NB4 (cell line): ENCODE measurements at places on chromosomes 7 and 10.

DNA sequence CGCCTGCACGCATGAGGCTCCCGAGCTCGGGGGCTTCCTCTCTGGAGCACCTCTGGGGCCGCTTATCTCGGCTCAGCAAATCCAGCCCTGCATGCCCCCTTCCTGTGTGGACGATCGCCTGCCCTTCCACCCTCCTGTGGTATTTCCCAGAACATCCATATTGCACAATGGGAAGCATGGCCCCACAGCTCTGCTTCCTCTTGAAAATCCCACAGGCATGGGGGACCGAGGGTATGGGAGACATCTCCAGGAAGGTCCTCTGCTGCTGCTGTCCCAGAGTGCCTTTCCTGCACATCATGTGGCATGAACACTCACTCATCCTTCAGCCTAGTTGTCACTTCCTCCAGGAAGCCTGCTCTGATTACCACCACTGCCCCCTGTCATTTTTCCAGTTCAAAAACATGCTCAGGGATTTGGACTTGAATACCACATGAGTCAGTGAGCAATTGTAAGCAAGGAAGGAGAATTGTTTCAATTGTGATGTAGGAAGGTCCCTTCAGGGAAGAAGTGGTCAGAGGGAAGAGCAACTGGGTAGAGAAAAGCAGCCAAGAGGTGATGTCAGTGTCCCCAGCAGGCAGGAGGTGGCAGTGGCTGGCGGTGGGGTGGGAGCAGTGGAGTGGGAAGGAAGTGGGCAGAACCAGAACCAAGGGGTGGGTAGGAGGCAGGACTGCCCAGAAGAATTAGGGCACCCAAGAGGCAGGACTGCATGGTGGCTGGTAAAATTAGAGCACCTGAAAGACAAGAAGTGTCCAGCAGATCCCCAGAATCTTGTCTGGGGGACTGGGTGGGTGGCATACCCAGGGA lies 67.5 kb upstream of the ZMIZ1 start:
- no peak for DNase-seq

GRCh38 chr7:81714306-81714705 lies 55.5 kb downstream of the HGF start:
- no peak for DNase-seq

- peak; percentile 44 for DNase-seq
Observed at GRCh38 chr10:102626026-102626685, 18.1 kb upstream of the TRIM8 start.

GRCh38 chr7:21261627-21262594 lies 166.0 kb upstream of the SP4 start:
- DNase-seq = peak; percentile 62

- DNase-seq = no peak
Observed at GRCh38 chr7:47371733-47372368, 210.1 kb downstream of the TNS3 start.

DNA sequence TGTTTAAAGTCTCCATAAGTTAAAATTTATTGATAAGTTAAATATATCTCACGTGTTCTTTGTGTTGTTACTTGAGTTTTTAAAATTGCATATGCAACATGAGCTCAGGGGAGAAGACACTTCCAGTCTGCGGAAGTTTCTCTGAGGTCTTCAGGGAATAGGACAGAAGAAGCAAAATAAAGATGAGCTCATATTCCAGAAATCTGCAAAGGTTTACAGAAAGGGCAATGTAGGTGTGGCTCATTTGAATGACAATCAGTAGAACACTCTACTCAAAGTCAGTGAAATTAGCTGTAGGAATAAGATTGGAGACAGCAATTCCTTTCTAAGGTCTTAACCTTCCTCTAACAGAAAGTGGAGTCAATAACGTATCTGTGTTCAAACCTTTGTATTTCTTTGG lies 53.7 kb downstream of the CACNA2D1 start:
- DNase-seq = no peak

GRCh38 chr7:115910541-115911164 lies 119.9 kb downstream of the TFEC start:
- DNase-seq = peak; percentile 67

DNA sequence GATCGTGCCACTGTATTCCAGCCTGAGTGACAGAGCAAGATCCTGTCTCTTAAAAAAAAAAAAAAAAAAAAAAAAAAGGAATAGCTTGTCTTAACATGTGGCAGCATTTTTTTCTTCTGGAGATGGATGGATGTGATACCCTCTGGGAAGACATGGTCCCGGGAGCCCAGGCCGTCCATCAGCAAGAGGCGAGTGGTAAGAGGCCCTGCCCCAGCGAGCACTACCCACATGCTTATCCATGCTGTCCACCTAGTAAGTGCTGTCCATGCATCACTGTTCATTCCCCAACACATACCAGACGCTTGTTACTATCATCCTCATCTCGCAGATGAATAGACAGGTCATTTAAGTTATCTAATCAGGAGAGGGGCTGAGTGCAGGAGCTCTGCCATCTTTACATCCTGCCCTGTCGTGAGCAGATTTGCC lies 12.9 kb downstream of the ATP6V1F start:
- no peak for DNase-seq

- no peak for DNase-seq
Observed at GRCh38 chr10:129501652-129502436, 34.8 kb downstream of the MGMT start.

- DNase-seq = no peak
Observed at GRCh38 chr7:115435178-115435577, 513.3 kb downstream of the MDFIC start.

- DNase-seq = no peak
Observed at GRCh38 chr7:35255443-35256255, 1.7 kb upstream of the TBX20 start.

GRCh38 chr10:22461891-22462290 lies 116.6 kb downstream of the SPAG6 start:
- DNase-seq = peak; percentile 28

- DNase-seq = no peak
Observed at GRCh38 chr7:77831481-77831880, 32.9 kb downstream of the PHTF2 start.

DNA sequence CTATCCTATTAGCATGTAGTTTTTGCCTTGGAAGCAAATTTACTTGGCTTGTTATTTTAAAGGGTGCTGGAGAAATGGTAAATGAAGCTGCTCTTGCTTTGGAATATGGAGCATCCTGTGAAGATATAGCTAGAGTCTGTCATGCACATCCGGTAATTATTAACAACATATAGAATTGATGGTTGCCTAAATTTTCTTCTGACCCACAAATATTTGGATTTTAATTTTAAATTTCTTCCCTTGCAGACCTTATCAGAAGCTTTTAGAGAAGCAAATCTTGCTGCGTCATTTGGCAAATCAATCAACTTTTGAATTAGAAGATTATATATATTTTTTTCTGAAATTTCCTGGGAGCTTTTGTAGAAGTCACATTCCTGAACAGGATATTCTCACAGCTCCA lies 28.0 kb downstream of the DLD start:
- DNase-seq = no peak

GRCh38 chr7:877312-878232 lies 1.2 kb downstream of the GET4 start:
- peak; percentile 45 for DNase-seq

DNA sequence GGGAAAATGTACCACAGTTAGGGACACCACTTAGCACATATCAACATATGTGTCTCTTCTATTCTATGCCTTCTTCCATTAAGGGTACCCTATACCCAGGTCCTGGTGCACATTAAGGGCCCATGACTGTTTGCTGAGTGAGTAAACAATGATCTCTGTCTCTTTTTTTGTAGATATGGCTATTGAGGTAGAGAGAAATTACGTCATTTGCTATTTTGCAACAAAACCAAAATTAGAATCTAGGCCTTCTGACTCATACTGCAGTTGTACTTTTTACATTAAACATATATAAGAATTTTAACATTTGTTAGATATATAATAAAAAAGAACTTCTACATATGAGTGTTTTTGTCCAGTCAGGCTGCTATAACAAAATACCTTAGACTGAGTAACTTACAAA lies 683.2 kb upstream of the LRRN3 start:
- DNase-seq = no peak

GRCh38 chr7:95871075-95871848 lies 98.9 kb downstream of the DYNC1I1 start:
- peak; percentile 65 for DNase-seq

GRCh38 chr7:53397911-53398310 lies 362.5 kb downstream of the POM121L12 start:
- DNase-seq = no peak

DNA sequence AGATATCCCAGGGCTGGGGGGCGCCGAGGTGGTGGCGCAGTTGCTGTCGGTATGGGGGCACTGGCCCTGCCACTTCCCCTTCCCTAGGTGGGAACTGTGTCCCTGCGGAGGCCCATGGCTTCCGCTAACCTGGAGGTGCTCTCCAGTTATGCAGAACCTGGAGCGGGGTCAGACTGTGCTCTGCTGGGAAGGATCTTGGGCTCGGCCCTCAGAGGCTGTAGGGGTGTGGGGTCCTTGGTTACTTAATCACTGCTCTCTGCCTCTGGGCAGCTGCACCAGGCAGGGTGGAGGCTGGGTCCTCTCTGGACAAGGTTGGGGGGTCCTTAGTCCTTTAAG lies 2.4 kb downstream of the BRI3 start:
- no peak for DNase-seq

- no peak for DNase-seq
Observed at GRCh38 chr10:77436257-77436975, 201.2 kb downstream of the KCNMA1 start.

GRCh38 chr7:123282181-123282580 lies 82.4 kb upstream of the SLC13A1 start:
- DNase-seq = no peak

DNA sequence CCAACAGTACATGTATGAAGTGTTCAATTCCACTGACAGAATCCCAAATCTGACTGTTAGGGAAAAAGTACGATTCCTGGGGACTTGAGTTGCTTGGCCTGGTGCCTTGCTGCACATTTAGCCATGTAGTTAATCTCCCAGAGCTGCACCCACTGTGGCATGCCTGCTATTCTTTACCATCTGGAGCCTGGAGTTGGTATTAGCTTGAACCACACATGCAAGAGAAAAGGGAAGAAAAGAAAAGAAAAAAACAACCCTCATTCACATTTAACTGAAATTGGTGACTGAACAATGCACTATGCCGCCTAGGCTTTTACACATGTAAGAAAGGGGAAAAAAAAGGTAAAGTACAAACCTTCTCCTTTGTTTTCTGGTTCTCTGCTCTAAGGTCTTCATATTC lies 26.1 kb downstream of the SHTN1 start:
- DNase-seq = no peak

DNA sequence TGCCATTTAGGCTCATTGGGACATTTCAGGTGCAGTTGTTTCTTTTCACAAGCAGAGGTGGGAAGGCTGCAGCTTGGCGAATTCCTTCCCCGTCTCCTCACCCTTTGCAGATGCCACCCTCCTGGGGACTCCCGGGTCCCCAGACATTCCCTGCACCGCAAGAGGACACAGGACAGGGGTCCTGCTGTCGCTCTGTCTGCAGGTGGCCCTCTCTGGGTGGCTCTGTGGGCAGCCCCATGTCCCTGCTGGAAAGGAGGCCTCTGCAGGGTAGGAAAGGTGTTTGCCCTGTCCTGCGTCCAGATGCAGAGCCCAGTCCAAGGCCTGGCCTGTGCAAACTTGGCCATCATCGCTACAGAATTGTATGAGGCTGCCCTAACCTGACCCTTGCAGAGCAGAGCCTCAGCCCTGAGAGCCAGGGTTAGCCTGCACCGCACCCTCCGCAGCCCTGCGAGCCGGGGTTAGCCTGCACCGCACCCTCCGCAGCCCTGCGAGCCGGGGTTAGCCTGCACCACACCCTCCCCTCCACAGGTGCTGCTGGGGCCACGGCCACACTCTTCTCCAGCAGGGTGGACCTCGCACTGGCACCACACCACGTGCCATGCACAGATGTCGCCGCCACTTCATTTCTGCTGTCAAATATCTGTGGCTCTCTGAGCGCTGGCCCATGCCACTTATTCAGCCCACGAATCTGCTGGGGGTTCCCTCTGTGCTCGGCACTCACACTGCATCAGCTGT lies 61.0 kb downstream of the CFAP46 start:
- no peak for DNase-seq

GRCh38 chr10:76681153-76681552 lies 956.5 kb downstream of the KCNMA1 start:
- DNase-seq = no peak

DNA sequence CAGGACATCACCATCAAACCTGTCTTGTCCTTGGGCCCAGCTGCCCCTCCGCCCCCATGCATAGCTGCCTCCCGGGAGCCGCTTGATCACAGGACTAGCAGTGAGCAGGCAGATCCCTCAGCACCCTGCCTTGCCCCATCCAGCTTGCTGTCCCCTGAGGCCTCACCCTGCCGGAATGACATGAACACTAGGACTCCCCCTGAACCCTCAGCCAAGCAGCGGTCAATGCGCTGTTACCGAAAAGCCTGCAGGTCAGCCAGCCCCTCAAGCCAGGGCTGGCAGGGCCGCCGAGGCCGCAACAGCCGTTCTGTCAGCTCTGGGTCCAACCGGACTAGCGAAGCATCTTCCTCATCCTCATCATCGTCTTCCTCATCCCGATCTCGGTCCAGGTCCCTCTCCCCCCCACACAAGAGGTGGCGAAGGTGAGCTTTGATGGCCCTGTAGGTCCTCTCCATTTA lies 5.2 kb upstream of the NOLC1 start:
- DNase-seq = no peak

DNA sequence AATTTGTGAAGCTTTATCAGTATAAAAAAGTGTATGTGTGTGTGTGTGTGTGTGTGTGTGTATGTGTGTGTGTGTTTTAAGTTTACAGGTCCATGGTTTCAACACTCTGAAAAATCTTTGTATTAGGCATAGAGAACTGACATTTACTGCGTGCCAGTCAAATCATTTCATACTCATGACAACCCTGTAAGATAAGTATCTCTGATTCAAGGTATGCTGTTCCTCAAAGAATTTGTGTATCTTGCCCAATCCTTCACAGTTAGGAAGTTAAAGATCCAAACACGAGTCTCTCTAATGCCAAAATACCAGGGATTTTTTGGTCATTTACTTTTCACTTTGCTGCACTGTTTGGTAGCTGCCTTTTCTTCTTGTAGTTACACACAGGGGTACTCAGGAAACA lies 1121.3 kb upstream of the AUTS2 start:
- no peak for DNase-seq

DNA sequence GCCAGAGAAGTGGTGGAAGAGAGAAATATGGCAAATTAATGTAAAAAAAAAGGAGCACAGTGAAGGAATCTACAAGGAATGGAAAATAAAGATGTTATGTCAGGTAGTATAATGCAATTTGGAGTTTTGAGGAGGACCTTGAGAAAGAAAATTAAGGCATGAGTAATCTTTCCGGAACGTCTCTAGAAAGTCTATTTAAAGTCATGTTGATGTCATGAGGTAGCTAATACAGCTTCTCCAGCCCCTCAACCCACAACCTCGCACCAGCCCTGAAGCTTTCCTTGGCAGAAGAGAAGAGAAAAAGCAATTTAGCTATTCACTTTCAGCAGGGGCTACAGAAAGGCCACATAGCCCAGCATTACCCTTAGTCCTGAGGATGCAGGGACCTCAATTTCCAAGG lies 22.5 kb downstream of the TRDMT1 start:
- DNase-seq = no peak

DNA sequence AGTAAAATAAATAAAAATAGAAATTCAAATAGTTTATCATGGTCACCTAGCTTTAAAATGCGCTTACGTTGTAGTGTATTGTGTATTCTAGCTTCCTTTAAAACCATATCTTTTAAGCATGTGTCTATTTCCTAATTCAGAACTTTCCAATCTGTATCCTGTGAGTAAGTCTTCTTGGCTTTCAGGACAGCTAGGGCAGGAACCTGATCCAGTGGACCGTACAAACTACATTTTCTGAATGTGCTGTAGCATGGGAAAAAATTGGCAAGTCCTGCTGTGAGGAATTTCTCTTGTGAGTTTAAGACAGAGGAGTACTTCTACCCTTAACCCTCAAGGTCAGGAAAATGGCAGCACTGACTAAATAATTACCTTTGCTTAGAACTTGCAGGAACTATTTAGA lies 12.1 kb downstream of the OPN1SW start:
- DNase-seq = no peak
